ENCODE measurements at places on chromosomes 11 and 22. TPM values are rescaled to one million over a fixed set of nuclear protein-coding genes. Genes with fewer than 3 reads are reported as not detected.

GRCh38 chr11:75520688-75521087 lies 5.1 kb downstream of the GDPD5 start:
- DNase-seq: no peak

- DNase-seq: no peak
Measured at GRCh38 chr22:47967831-47968230, 1205.4 kb downstream of the TBC1D22A start.

DNA sequence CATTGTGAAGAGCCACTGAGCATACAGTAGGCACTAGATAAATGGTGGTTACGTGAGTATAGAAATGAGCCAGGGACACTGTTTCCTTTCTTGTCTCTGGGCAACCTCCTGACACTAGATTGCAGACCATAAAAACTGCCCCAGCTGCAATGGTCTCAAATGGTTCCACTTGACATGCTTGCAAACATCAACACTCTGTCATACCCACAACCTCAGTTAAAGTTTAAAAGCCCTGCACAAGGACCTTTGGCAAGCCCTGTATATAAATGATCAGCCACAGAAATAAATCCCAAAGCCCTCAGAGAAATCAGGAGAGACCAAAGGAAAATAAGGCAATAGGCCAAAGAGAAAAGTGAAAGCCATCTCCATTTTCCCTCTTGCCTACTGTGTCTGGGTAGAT lies 20.7 kb downstream of the PLEKHA7 start:
- DNase-seq: no peak

Gene RTN4RL2
- total RNA-seq: 16.1 TPM

Gene SSRP1
- total RNA-seq: 210 TPM
